HS-5 (cell line): ENCODE measurements at places on chromosomes 3 and 15.

GRCh38 chr3:191873736-191874135, 412.8 kb downstream of the PYDC2 start:
- DNase-seq: no peak

- no peak for DNase-seq
Measured at GRCh38 chr3:192121923-192122322, 605.4 kb downstream of the FGF12 start.

DNA sequence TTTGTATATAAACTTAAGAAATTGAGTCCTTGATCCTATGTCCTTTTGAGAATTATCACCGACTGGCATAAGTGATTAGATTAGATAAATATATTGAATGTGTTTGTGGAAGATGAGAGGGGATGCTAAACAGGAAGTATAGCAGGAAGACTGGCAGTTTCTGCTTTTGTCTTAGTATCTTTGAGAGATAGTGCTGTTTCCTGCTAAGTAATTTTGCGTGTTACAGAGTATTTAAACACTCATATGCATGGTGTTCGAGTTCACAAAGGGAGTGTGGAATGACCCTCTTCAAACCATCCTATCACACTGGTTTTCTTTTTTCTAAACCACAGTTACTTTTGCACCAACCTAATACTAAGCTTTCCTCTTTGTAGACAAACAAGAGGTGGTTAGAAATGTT, 106.0 kb downstream of the KLHL25 start:
- DNase-seq: no peak

DNA sequence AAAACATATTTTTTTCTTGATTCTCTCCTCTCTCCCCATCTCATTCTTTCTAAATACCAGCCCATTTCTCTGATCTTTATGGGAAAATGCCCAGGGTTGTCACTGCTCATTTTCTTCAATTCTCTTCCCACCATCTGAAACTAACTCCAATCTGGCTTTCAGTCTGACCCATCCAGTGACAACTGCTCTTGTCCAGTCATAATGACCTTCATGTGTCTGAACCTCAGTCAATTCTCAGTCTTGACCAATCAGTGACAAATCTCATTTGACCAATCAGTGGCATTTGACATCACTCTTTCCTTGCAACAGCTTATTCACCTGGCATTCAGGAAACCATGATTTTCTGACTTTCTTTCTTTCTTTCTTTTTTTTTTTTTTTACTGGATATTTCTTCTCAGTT, 15.1 kb downstream of the VEPH1 start:
- DNase-seq: no peak

GRCh38 chr3:37907906-37908305, 46.2 kb downstream of the CTDSPL start:
- no peak for DNase-seq

GRCh38 chr3:126490619-126491018, 14.9 kb upstream of the ZXDC start:
- no peak for DNase-seq

DNA sequence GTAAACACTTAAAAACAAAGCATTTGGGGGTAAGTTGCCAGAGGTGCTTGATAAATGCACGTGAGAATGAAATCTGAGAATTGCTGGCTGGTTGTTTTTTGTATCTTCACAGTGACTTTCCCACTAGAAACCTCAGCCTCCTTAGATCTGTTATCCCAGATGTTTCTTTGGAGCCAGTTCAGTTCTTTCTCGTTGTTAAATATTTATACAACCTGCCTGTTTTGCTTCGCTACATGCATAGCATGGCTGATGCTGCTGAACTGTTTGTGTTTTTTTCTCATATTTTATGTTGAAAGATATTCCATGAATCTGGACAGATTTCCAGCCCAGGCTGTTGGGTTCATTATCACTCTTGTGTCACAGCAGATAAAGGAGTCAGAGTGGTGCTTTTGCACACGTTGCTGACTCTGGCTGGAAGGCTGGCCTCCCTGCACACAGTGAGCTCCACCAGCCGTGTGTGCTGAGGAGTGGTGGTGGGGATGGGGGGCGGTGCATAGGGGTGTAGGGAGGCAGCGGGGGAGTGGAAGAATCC, 80.2 kb downstream of the ARNT2 start:
- DNase-seq: no peak

GRCh38 chr3:48232232-48232631, 8.7 kb upstream of the ZNF589 start:
- DNase-seq: no peak

DNA sequence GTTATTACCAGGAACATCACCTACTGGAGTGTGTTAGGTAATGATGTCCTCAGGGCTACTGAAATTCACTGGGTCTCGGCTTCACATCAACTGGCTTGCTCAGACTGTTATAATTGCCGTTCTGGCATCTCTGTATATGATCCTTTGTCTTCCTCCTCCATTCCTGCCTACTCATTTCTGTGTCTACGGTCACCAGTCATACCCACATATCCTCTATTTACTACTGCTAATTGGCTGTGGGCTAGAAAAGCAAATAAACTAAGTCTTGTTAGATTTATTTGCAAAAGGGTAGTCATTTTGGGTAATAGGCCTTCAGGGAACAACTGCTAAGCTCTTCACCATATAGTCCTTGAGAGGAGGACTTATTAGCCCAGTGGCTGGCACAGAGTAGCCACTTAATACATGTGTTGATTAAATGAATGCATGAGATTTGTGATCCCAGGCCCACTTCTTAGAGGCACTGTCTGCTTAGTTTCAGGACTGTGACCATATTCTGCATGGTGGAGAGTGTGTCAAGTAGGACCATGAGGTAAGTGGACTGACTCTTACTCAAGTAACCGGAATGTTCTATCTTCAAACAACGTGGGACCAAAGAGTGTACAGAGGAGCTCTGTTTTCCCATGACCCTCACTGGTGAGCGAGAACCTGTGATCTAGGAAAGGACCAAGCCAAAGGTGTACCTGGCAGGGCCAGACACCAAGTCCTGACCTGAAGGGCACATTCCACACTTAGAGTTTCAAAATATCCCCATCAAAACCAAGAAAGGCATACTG, 13.2 kb downstream of the ZDHHC3 start:
- no peak for DNase-seq

DNA sequence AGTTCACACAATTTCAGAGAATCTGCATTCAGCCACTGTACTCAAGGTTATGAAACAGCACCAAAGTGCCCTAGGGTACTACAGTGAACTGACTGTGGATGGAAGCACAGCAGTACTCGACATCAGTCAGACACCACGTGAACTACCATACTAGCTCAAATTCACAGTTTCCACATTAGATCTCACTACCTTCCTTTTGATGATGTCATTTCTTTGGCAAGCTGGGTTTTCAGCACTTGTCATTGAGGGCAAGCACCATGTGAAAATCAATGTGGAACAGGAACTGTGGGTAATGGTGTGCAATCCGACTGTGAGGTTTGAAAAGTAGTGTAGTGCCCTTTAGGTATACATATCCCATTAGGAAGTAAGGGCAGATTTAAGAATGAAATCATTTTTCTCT, 110.5 kb upstream of the BFSP2 start:
- DNase-seq: no peak

GRCh38 chr3:42190701-42191442, 75.1 kb downstream of the CCK start:
- DNase-seq: no peak

GRCh38 chr3:177420651-177421480, 223.6 kb upstream of the TBL1XR1 start:
- DNase-seq: no peak

- peak; percentile 10 for DNase-seq
Measured at GRCh38 chr15:61195116-61196002, 33.7 kb downstream of the RORA start.

DNA sequence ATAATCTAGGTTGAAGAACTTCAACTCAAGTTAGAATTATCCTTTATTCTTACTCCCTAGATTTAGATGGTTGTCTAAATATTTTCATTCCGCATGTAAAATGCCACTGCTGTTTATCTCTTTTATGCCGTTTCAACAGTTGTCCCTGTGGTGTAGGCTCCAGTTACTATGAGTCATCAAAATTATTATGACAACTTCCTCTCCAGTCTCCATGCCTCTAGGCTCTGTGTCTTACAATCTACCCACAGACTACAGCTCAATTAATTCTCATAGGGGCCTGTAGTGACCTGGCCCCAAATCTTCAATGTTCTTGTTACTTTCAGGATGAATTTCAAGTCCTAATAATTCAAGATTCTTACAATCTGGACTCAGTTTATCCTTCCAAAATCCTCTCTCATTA, 105.8 kb upstream of the UNC13C start:
- no peak for DNase-seq

DNA sequence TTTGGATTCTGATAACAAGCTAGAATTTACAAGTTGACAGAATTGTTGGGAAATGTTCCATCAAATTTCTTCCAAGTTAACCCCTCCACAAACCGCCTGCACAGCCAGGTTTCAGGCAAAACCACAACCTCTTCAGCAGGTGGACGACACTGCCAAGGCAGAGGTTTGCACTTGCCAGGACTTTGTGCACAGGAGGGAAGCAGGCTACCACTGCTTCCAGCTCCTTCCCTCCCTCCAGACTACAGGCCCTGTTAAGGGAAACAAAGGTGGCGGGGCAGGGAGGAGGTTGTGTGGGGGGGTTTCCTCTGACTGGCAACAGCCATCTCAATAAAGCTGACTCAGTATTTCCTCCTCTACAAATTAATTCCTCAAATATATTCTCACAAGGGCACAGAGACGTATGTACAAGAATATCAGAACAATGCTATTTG, 42.2 kb downstream of the TBC1D2B start:
- no peak for DNase-seq

GRCh38 chr15:65333148-65333820, 28.8 kb downstream of the RNU5B-1 start:
- no peak for DNase-seq

GRCh38 chr3:84522893-84523292, 435.9 kb upstream of the CADM2 start:
- no peak for DNase-seq

DNA sequence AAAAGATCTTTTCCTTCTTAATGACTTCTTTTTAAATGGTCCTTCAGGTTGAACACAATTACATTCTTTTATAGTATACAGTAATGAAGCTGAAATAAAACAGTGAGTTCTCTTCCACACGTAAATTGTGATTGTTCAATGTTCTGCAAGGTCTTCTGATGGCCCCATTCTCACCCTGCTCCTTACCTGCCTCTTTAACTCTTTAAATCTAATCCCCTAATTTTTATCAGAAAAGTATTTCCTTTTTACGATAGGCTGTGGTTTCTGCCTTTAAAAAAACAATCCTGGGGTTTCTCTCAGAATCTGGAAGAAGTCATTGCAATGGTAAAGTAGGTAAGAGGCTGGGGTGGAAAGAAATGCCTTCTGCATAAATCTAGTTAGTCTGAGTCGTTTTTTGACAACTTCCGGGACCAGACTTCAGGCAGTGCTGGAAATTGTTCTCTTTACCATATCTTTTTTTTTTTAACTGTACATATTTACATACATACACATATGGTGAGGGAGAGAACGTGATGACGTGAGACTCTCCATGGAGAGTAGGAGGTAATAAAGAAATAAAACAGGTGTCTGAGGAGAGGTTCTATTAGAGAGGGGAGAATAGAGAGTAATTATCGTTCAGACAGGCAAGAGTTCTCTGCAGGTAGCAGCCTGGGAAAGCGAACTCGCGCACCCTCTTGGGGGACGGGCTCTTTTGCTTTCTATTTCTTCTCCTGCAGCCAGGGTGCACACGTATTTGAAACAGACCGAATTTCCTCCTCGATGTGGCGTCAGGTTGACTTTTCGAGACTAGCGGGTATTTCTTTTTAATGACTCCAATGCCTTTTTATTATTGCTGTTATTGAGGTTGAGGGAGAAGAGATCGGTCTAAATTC, at the start of gene SIDT1:
Gene SIDT1 (plus strand): TSS at position 730 of the 872 bp plus-strand sequence. CDS start 467 bp downstream, outside the sequence.
- DNase-seq: no peak

- no peak for DNase-seq
Measured at GRCh38 chr3:186083746-186084145, 25.1 kb downstream of the ETV5 start.

DNA sequence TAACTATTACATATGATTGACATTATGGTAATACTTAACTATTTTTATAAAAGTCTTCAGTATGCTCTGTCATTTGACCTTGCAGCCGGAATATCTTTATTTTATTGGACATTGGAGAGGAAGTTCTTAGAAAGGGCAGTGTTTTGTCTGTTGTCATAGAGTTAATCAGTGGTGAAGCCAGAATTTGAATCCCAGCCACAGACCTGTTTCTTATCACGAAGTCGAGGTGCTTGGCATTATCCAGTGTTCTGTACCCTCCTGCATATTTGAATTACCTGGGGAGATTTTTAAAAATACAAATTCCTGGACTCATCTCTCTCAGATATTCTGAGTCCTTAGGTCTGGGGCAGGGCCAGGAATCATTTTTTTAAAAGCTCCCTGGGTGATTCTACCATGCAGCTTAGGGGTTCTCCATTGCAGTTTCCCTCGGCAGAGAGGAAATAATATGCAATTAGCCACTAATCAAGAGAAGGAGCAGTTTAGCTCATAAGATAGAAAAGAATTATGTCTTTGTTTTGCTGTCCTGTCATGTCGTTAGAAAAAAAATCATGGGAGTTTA, 195.6 kb upstream of the CFAP20DC start:
- DNase-seq: no peak

GRCh38 chr3:43894176-43895049, 203.7 kb downstream of the ABHD5 start:
- no peak for DNase-seq

- DNase-seq: no peak
Measured at GRCh38 chr15:58528188-58528870, 96.5 kb downstream of the LIPC start.

- DNase-seq: no peak
Measured at GRCh38 chr3:16884084-16884747, 539 bp upstream of the PLCL2 start.

GRCh38 chr3:78139166-78139565, 1099.3 kb downstream of the ROBO2 start:
- DNase-seq: peak; percentile 40

DNA sequence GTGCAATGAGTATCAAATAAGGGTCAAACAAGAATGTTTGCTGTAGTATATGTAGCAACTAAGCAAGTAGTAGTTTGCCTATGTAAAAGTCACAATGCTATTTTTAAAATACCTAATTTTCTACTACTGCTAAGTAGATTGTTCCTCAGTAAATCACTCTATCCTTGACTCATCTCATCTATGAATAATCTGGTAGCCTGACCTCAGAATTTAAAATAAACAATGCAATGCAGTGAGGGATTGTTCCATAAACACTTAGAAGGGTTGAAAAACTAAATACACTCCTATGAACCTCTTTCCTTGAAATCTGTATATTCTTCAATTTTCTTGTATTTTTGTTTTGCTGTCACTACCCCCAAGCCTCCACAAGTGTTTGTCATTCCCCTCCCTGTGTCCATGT, 253.3 kb downstream of the TBC1D5 start:
- DNase-seq: peak; percentile 8

DNA sequence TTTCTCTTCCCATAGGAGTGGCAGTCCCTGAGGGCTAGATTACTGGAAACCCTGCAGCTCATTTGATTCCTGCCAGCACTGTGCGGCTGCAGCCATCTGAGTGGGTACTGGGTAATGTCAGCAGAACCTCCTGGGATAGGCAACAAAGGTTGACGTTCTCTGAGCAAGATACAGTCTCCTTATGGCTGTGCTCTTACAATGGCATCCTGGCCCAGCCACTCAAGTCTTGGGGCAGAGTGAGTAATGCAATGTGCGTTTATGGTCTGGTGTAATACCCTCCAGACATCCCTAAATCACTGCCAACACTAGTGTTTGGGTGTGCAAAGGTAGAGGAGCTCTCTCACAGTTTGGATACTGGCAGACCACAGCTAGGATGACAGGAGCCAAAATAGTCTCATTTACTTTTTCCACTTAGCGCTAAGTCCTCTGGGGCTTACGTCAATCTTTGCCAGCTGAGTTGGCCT, 775.8 kb downstream of the ZNF385D start:
- DNase-seq: no peak

GRCh38 chr3:185807445-185808068, 17.3 kb downstream of the IGF2BP2 start:
- DNase-seq: peak; percentile 96
